ENCODE measurements at places on chromosomes 1 and 21.

- no peak for DNase-seq
Observed at GRCh38 chr1:17861685-17862084, 106.6 kb downstream of the ACTL8 start.

DNA sequence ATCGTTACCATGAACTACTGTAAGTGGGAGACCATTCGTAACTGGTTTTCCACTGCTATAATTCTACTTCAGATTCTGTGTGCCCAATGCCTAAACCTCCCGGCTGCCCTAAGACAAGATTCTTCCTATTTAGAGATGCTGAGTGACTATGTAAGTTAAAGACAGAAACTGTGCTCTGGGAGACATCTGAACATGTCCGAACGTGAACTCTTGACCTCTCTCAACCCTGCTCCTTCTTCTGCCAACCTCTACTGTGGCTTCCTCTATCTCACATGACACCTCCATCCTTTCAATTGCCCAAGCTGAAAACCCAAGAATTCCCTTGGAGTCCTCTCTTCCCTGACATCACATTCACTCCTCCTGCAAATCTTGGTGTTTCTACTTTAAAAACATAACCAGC, 182.9 kb downstream of the AKT3 start:
- no peak for DNase-seq

DNA sequence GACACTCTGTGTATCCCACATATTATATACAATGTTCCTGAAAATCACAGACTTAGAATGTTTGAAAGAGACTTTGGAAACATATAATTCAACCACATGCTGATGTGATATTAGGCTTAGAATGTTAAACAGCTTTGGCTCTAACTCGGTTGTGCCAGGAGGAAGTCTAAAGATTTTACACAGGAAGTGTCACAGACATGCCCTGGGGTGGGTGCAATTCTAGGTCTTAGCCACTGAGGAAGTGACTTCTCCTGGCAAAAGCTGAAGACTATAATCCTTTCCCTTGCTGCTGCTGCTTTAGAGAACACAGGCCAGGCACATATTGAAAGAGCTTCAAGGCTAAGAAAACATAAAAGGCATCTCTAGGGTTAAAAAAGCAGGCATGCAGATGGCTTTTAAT, 51.0 kb downstream of the RPL5 start:
- DNase-seq, result no peak

DNA sequence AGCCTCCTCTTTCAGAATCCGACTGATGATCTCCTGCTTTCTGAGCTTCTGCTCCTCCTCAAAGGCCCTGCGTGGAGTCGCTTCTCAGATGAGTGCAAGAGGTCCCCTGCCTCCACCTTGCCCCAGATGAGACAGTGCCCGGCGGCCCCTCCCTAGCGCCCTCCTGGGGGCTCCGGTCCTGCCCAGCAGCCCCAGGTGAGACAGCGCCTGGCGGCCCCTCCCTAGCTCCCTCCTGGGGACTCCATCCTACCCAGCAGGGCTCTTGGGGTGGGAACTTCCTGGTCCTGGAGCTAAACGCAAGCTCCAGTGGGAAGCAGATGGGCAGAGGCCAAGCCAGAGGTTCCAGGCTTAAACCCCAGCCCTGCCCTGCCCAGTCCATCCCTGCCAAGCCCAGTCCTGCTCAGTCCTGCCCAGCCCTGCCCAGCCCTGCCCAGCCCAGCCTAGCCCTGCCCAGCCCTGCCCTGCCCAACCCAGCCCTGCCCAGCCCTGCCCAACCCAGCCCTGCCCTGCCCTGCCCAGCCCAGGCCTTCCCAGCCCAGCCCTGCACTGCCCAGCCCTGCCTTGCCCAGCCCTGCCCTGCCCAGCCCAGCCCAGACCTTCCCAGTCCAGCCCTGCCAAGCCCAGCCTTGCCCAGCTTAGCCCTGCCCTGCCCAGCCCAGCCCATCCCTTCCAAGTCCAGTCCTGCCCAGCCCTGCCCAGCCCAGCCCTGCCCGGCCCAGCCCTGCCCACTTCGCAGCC, 34.6 kb downstream of the CFAP74 start:
- DNase-seq, result no peak

Data from AG04449 (cell line).